ENCODE measurements at places on chromosomes 1 and 21. TPM values are rescaled to one million over a fixed set of nuclear protein-coding genes. Genes with fewer than 3 reads are reported as not detected.

The GREM2 gene
- not detected for total RNA-seq

- no peak for DNase-seq
Observed at GRCh38 chr1:157087030-157087429, 12.6 kb downstream of the ETV3L start.

DNA sequence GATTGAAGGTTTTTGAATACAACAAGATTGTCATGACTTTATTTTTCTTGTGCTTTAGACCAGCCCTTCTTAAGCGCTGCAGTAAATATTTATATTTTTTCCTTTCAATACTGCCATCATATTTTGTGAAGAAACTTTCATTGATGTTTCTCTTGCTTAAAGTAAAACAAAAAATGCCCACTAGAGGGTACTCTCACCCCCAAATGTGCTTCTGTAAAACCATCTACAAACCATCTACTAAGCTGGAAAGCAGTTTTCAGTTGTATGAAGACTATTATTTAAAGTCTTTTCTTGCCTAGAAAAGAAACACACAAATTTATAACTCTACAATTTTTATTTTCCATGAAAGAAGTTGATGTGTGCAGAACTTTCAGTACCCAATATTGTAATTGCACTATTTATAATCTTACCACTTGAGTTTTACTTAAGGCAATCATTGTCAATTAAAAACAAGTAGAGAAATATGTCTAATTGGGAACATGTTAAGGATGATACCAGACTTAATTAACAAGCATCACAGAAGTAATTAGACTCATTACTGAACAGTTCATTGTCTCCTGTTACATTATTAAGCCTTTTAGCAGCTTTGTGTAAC lies 10.7 kb downstream of the LEPR start:
- DNase-seq = no peak

GRCh38 chr1:90714521-90714951 lies 2.6 kb downstream of the BARHL2 start:
- DNase-seq = no peak

GRCh38 chr1:45762291-45762690 lies 11.8 kb upstream of the IPP start:
- DNase-seq = no peak

DNA sequence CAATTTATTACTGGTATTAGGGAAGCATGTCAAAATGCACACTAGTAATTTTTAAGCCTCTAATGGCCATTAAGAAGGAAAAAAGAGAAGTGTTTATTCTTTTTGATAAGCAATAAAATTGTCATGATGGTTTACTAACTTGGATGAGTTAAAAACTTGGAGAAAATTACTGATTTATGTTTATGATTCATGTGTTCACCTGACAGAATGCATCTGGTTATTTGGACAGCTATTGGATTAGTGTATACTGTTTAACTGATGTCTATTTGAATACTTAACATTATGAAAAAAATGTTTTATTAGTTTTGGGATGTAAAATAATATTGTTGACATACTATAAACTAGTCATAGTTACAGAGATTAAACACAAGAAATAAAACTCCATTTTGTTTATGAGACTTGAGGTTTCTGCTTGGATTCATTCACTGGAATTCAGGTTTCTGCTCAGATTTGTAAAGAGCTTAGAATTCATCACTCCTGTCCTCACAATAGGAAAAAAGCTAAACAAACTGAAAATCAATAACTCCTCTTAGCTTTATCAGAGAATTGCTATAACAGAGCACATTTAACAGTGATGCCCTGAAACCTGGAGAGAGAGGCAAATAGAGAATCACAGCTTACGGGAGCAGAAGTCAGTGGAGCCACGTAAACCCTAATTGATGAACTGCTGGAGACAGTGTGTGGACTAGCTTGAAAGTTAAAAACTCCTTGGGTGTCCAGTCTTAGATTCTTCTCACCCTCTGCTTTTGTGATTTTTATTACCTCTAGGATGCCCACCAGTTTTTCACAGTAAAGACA lies 56.7 kb downstream of the RALGPS2 start:
- DNase-seq = no peak

- DNase-seq = no peak
Observed at GRCh38 chr1:50774759-50775351, 185.2 kb downstream of the FAF1 start.

The DENND2C gene
- total RNA-seq = 0.40 TPM

DNA sequence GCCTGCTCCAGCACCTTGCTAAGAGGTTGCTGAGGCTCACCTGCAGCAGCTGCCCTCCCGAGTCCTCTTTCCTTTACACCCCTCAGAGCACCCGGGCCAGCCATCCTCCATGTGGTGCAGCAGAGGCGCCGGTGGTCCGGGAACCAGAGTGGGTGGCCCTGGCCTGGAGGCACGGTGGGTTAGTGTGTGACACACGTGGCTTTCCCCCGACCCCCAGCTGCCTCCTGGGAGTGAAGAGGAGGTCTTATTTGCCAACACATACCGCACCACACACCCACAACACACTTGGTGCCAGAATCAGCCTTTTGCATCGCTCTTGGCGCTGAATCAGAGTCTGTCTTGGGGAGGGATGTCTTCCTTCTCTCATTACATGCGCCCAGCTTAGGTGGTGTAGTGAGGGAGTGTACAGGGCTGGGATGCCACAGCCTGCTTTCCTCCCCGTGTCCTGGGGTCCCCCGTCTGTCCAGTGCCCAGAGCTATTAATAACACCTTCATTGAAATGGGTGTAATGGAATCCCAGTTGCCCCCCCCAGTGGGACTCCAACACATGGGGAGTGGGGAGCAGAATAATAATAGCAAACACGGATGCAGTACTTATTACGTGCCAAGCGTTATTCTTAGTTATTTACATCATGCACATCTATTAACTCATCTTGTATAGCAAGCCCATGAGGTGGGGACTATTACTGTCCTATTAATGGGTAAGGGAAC lies 38.2 kb downstream of the MAPKAPK2 start:
- no peak for DNase-seq
